ENCODE measurements at places on chromosomes 7 and 10. TPM values are rescaled to one million over a fixed set of nuclear protein-coding genes. Genes with fewer than 3 reads are reported as not detected.

- no peaks in the 10 kb centered on the region for H3K36me3 ChIP-seq
- peak overlapping the region; percentile 81 for H3K27ac ChIP-seq
- H3K27me3 ChIP-seq = no peaks in the 10 kb centered on the region
- H3K4me1 ChIP-seq = peaks cover 28% of the 10 kb centered on the region
- no peak for DNase-seq
These were observed 73.0 kb downstream of the TFPI2 start for GRCh38 chr7:93817526-93817925.

GRCh38 chr7:132226046-132226956, 350.0 kb downstream of the PLXNA4 start:
- H3K4me3 ChIP-seq = no peak overlapping the region
- DNase-seq = no peak
- no peaks in the 10 kb centered on the region for H3K27me3 ChIP-seq
- no peaks in the 10 kb centered on the region for H3K36me3 ChIP-seq
- peaks cover 7% of the 10 kb centered on the region for H3K4me1 ChIP-seq

- no peaks in the 10 kb centered on the region for H3K36me3 ChIP-seq
- DNase-seq = peak; percentile 75
- H3K4me1 ChIP-seq = no peaks in the 10 kb centered on the region
- no peak overlapping the region for H3K27ac ChIP-seq
- no peak overlapping the region for H3K4me3 ChIP-seq
These were observed 9.7 kb upstream of the ZFAND2A start for GRCh38 chr7:1169409-1170368.

DNA sequence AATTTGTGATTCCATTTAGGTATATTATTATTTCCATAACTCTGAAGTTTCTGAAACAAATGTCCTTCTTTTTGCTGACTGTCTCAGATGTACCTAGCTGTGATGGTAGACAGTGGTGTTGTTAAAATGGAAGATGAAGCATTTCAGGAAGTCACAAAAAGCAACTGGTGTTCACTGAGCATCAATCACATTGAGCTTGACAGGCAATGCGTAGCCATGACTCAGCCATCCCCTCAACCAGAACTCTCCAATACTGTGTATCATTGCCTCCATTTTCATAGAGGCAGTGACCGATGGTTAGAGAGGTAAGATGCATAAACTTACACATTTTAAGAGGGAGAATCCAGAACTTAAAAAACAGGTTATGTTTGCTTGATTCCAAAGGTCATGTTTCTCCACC, 434.0 kb downstream of the INHBA start:
- no peak overlapping the region for H3K4me3 ChIP-seq
- no peaks in the 10 kb centered on the region for H3K36me3 ChIP-seq
- no peaks in the 10 kb centered on the region for H3K27me3 ChIP-seq
- no peak overlapping the region for H3K27ac ChIP-seq

DNA sequence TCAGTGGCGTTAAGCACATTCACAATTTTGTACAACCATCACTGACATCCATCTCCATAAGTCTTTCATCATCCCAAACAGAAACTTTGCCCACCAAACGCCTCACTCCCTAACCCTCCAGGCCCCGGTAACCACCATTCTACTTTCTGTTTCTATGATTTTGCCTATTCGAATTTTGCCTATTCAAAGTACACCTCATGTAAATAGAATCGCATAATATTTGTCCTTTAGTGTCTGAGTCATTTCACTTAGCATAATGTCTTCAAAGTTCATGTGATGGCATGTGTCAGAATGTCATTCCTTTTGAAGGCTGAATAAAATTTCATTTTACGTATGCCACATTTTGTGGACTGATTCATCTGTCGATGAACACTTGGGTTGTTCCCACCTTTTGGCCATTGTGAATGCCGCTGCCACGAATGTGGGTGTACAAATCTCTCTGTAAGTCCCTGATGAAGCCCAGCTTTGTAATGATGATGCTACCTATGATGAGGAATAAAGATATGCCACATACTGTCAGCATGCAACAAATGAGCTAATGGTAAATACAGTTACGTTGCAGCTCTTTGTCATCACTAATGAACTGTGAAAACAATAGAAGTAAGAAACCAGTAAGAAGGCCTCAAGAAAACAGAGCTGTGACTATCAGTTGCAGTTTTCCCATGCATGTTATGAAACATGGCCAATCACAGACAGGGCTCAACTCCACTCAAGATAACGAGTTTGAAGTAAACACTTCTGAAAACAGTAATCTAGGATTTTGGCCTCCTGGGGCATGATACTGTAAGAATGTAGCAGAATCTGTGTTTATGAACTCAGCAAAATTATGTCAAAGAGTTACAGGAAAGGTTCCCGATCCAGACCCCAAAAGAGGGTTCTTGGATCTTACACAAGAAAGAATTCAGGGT, 120.0 kb downstream of the ADAM12 start:
- no peaks in the 10 kb centered on the region for H3K36me3 ChIP-seq
- no peak overlapping the region for H3K27ac ChIP-seq
- no peaks in the 10 kb centered on the region for H3K27me3 ChIP-seq

- H3K27ac ChIP-seq = no peak overlapping the region
- no peak overlapping the region for H3K4me3 ChIP-seq
- H3K4me1 ChIP-seq = no peaks in the 10 kb centered on the region
- no peak for DNase-seq
These were observed 43.9 kb downstream of the GRM8 start for GRCh38 chr7:127208860-127209259.

GRCh38 chr7:6532516-6532915, 18.7 kb downstream of the GRID2IP start:
- DNase-seq = no peak
- H3K4me3 ChIP-seq = no peak overlapping the region
- no peak overlapping the region for H3K27ac ChIP-seq
- H3K27me3 ChIP-seq = peaks cover 100% of the 10 kb centered on the region
- H3K4me1 ChIP-seq = no peaks in the 10 kb centered on the region

- peaks cover 24% of the 10 kb centered on the region for H3K4me1 ChIP-seq
- no peaks in the 10 kb centered on the region for H3K36me3 ChIP-seq
- H3K4me3 ChIP-seq = no peak overlapping the region
- H3K27ac ChIP-seq = no peak overlapping the region
- H3K27me3 ChIP-seq = no peaks in the 10 kb centered on the region
- DNase-seq = no peak
These were observed 157.5 kb upstream of the KLF14 start for GRCh38 chr7:130891254-130892094.

DNA sequence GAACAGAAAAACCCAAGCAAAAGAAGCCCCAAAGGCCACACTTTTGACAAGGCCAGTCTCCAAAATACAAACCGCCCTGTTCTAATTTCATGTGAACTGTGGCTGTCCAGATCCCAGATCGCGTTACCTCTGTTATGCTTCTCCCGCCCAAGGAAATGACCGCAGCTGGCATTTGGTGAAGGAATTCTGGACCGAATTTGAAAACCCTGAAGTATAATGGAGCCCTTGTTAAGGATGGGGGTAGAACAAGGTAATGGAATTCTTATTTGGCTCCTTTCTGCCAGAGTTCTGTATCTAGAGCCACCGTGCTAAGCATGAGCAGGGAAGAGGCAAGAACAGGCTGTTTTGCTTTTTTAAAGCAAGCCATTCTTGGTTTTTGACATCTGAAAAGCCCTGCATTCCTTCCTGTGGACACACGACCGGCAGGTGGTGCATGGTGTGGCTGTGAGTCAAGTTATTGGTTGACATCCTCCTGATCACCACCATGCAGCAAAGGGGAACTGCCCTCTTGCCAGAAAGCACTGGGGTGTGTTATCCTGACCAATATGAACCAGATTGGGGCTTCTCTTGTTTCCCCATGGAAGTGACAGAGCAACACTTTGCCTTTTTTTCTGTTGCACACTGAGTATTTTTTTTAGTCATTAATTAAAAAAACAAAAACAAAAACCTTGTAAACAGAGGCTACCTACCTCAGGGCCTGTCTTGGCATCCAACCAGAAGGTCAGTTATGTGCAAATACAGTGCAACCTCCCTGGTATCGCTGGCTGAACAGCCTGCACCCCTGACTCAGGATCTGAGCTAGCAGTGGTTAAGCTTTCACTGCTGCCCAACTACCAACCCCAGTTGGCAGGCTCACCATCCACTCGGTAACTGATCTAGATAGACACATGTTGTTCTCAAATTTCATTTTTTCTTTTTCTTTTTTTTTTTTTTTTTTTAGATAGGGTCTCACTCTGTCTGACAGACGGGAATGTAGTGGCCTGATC, 14.2 kb downstream of the UCMA start:
- no peak overlapping the region for H3K4me3 ChIP-seq
- H3K36me3 ChIP-seq = no peaks in the 10 kb centered on the region
- H3K4me1 ChIP-seq = no peaks in the 10 kb centered on the region
- H3K27ac ChIP-seq = no peak overlapping the region
- DNase-seq = peak; percentile 50

- H3K36me3 ChIP-seq = no peaks in the 10 kb centered on the region
- no peak for DNase-seq
- H3K27ac ChIP-seq = no peak overlapping the region
These were observed 8.7 kb downstream of the ATP6V0E2 start for GRCh38 chr7:149882248-149883047.

- no peak for DNase-seq
- H3K4me1 ChIP-seq = peaks cover 12% of the 10 kb centered on the region
- H3K36me3 ChIP-seq = no peaks in the 10 kb centered on the region
- no peak overlapping the region for H3K27ac ChIP-seq
- peaks cover 15% of the 10 kb centered on the region for H3K27me3 ChIP-seq
- H3K4me3 ChIP-seq = no peak overlapping the region
These were observed 32.8 kb downstream of the AGAP3 start for GRCh38 chr7:151119055-151119415.

GRCh38 chr7:4958477-4959301, at the start of gene MMD2:
MMD2 (minus strand) TSS chr7:4959187; CDS start chr7:4959017, 170 bp downstream.
- H3K27me3 ChIP-seq = peaks cover 52% of the 10 kb centered on the region
- H3K4me3 ChIP-seq = peak within 1 kb of the TSS; percentile 65
- no peaks in the 10 kb centered on the region for H3K4me1 ChIP-seq
- peak; percentile 70 for DNase-seq
- no peaks in the 10 kb centered on the region for H3K36me3 ChIP-seq
- no peak within 1 kb of the TSS for H3K27ac ChIP-seq

Gene NUTM2E
- 0.09 TPM for total RNA-seq

Gene PKD1L1
- 0.09 TPM for total RNA-seq

Gene ETV1
- 36.8 TPM for total RNA-seq
